Heart right ventricle (tissue), 16 donors: ENCODE measurements at places on chromosomes 6 and 20. TPM values are rescaled to one million over a fixed set of nuclear protein-coding genes. Genes with fewer than 3 reads are reported as not detected.

Gene ID4
- total RNA-seq: 2.9 TPM

Gene ANKRD66
- total RNA-seq: not detected

Gene PAX1
- total RNA-seq: not detected

Gene BPIFB2
- not detected for total RNA-seq

Gene SOX4
- total RNA-seq: 19.1 TPM

GRCh38 chr6:15308435-15309213 is 62.8 kb downstream of the JARID2 start:
- H3K4me1 ChIP-seq: peaks cover 97% of the 10 kb centered on the region
- H3K27ac ChIP-seq: no peak overlapping the region
- H3K27me3 ChIP-seq: no peaks in the 10 kb centered on the region
- no peak for DNase-seq
- no peak overlapping the region for H3K4me3 ChIP-seq

GRCh38 chr20:62737271-62737811 is 28.7 kb downstream of the NTSR1 start:
- no peak for DNase-seq
- H3K36me3 ChIP-seq: no peaks in the 10 kb centered on the region
- no peak overlapping the region for H3K27ac ChIP-seq
- peaks cover 33% of the 10 kb centered on the region for H3K4me1 ChIP-seq
- no peak overlapping the region for H3K4me3 ChIP-seq
- H3K27me3 ChIP-seq: peaks cover 64% of the 10 kb centered on the region

DNA sequence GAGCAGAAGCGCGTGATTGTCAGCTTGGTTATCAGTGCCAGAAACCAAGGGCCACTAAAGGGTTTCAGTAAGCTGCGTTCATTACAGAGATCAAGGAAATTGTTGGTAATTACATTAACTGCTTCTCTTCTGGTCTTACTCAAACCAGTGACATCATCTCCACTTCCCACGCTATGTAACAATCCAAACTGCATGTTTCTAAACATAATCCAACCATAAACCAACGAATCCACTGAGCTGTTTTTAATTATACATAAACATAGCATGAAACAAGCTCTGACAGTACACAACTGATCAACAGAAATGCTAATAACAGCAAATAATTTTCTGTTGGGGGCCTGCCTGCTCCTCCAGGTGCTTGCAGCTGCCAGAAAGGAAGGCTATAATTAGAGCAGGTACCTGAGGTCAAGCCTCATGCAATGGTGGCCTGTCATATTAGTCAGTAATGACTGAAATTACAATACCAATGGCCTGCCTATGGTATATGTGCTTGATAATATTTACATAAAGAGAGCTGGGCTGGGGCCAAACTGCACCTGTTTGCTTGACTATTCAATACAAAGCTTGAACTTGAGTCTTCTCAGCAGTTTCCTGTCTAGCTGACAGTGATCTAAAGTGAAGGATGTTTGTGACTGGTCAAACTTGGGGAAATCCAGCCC is 40.1 kb downstream of the ILRUN start:
- H3K27me3 ChIP-seq: no peaks in the 10 kb centered on the region
- no peaks in the 10 kb centered on the region for H3K36me3 ChIP-seq
- H3K4me3 ChIP-seq: peak overlapping the region; percentile 49
- no peak for DNase-seq
- H3K4me1 ChIP-seq: peaks cover 33% of the 10 kb centered on the region

DNA sequence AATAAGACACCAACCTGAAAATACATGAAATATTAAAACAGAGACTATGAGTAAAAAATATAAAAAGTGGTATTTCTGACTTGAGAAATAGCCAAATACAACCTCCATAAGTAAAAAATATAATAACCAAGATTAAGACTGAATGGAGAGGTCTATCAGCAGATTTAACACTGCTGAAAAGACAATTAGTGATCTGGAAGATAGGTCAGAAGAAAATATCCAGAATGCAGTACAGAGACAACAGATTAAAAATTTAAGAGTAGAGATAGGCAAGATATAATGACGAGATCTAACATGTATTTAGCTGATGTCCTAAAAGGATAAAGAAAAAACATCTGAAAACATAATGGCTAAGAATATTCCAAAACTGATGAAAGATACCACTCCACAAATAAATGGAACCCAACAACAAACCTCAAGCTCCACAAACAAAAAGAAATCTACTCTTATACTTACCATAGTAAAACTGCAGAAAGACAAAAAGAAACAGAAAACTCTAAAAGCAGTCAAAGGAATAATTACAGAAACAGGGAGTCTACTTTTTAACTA is 18.8 kb downstream of the ESF1 start:
- no peak for DNase-seq
- no peaks in the 10 kb centered on the region for H3K4me1 ChIP-seq
- no peaks in the 10 kb centered on the region for H3K27me3 ChIP-seq
- peaks cover 96% of the 10 kb centered on the region for H3K36me3 ChIP-seq

DNA sequence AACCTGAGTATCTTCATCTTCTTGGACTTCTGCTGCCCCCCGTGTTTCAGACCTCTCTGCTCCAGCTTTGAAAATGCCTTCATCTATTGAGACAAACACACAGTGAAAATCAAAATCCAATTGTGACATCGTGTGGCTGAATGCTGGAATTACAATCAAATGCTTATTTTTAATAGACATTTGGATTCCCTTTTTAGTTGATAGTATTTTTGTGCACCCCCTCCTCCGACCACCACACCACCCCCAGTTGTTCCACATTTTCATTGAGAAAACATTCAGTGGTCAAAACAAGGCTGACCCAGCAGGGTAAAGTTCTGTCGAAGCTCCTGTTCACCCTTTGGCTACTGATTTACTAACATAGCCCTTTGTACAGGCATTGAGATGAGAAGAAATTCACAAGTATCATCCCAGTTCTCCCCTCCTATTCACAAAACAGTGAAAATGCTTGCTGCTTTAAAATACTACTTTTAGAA is 79.0 kb downstream of the NRSN1 start:
- H3K4me3 ChIP-seq: no peak overlapping the region
- no peaks in the 10 kb centered on the region for H3K4me1 ChIP-seq
- no peaks in the 10 kb centered on the region for H3K36me3 ChIP-seq

GRCh38 chr6:104699593-104700329 is 160.0 kb downstream of the HACE1 start:
- no peak overlapping the region for H3K4me3 ChIP-seq
- no peaks in the 10 kb centered on the region for H3K36me3 ChIP-seq
- peaks cover 3% of the 10 kb centered on the region for H3K4me1 ChIP-seq
- no peak overlapping the region for H3K27ac ChIP-seq
- DNase-seq: no peak
- H3K27me3 ChIP-seq: no peaks in the 10 kb centered on the region

- H3K36me3 ChIP-seq: no peaks in the 10 kb centered on the region
- H3K27ac ChIP-seq: no peak overlapping the region
- no peaks in the 10 kb centered on the region for H3K27me3 ChIP-seq
- H3K4me1 ChIP-seq: peaks cover 52% of the 10 kb centered on the region
- no peak for DNase-seq
Observed at GRCh38 chr6:107654764-107655163, 164.8 kb downstream of the SOBP start.
